ENCODE measurements at places on chromosomes 1 and 21. TPM values are rescaled to one million over a fixed set of nuclear protein-coding genes. Genes with fewer than 3 reads are reported as not detected.

DNA sequence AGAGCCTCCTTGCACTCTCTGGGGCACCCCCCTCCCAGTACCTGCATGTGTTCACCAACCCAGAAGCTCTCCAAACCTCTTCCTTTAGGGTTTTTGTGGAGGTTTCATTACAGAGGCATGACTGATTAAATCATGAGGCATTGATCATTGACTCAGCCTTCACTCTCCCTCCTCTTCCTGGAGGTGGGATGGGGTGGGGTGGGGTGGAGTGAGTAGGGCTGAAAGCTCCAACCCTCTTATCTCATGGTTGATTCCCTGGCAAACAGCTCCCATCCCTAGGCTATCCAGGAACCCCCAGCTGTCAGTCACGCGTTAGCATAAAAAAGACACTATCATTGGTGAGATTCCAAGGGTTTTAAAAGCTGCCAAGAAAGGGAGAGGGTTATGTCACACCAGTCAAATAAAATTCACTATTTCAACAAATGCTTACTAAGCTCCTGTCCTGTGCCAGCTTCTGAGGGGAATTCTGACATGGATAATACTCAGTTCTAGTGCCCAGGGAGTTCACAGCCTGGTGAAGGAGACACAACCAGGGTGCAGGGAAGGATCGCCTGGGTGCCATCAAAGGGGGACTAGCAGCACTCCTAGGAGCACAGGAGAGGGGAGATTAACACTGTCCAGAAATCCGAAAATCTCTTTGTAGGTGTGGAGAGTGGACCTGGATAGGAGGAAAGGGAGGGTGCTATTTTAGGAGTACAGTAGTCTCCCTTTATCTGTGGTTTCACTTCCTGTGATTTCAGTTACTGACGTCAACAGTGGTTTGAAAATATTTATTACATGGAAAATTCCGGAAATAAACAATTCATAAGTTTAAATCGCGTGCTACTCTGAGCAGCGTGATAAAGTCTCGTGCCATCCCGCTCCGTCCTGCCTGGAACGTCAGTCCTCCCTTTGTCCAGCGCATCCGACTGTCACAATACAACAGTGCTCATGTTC is 6.8 kb upstream of the IL24 start:
- DNase-seq, result no peak

- no peak for DNase-seq
Observed at GRCh38 chr1:175536921-175537320, 206.5 kb downstream of the TNR start.

The LIN28A gene
- 77.8 TPM for total RNA-seq

The LORICRIN gene
- total RNA-seq, result not detected

Measured in G401 (cell line).